DMS 273 treated with DMSO at 0.1 percent for 48 hours (cell line): ENCODE measurements at places on chromosomes 16 and 17.

- DNase-seq: no peak
Measured at GRCh38 chr16:15037003-15037402, 18.9 kb downstream of the NTAN1 start.

GRCh38 chr17:79125503-79125902 lies 50.9 kb downstream of the ENGASE start:
- no peak for DNase-seq

DNA sequence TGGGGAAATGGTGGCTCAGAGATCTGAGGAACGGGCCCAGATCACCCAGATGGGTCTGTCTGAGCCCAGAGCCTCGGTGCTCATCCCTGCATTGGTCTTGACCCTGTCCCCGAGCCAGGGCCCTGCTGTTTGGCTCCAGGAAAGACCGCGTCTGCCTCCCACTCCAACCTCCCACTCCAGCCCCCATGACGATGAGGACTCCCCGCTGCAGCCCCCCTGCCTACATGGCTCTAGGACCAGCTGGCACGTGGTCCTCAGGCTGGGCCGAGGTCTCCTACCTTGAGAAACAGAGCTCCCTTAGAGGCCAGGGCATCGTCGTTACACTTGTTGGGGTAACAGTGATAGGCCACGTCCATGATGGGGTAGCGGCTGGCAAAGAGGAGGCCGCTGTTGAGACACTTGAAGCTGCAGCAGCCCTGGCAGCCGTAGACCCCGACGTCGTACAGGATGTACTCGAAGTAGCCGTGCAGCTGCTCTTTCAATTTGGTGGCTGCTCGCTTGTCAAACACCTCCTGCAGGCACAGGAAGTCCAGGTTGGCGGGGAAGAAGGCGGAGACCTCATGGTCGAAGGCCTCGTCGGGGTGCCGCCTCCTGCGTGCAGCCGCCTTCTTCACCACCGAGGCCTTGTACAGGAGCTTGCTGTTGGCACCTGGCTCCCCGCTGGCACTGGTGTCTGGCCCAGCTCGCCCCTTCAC lies 59.9 kb downstream of the PRMT7 start:
- no peak for DNase-seq

GRCh38 chr16:54655121-54655590 lies 275.5 kb upstream of the IRX5 start:
- no peak for DNase-seq

- no peak for DNase-seq
Measured at GRCh38 chr16:72898216-72898825, 149.6 kb downstream of the ZFHX3 start.

DNA sequence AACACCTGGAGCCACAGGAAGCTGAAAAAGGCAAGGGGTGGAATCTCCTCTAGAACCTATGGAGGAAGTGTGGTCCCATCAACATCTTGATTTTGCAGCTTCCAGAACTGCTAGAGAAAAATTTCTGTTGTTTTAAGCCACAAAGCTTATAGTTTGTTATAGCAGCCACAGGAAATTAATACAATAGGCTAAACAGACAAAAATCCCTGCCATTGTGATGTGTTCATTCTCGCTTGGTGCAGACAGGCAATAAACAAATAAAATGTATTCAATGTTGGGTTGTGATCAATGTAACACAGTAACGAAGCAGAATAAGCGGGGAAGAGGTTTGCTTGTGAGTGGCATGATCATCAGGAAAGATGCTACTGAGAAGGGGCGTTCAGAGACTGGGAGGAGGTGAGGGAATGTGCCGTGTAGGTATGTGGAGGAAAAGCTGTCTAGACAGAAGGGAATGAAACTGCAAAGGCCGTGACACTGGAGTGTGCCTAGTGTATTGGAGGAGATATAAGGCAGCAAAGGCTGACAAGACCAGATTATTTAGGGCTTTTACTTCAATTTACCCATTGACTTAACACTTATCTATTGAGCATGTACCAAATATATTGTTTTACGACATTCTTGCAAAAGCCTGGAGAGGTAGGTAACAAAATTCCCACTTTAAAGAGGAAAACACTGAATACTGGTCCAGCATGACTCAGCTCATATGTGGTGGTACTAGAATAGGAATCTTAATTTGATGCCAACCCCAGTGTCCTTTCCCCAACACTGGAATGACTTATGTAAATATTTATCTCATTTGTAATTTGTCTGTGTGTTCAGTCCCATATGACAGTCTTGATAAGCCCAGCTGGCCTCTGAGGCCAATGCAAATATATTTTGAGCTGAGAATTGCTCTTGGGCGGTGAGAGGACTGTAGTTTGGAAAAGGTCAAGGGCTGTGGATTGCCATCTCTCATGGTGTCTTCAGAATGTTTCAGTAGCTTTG lies 375.9 kb downstream of the CDH13 start:
- DNase-seq: no peak

DNA sequence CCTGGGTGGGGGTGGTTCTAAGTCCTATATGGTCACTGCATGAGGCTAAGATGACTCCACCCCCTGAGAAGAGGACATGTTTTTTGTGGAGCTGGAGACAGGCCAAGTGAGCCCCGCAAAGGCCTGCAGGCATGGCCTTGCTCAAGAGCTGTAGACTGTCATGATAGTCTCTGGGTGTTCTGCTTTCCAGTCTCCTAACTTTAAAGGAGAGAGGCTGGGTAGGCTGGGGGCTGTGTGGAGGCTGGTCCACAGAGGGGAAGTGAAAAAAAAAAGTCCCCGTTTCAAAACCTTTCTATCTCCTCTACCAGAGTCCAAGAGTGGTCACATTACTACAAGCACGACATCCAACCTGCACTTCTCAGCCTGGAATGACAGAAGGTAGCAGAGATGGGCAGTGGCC lies 27.1 kb downstream of the CDRT4 start:
- no peak for DNase-seq

DNA sequence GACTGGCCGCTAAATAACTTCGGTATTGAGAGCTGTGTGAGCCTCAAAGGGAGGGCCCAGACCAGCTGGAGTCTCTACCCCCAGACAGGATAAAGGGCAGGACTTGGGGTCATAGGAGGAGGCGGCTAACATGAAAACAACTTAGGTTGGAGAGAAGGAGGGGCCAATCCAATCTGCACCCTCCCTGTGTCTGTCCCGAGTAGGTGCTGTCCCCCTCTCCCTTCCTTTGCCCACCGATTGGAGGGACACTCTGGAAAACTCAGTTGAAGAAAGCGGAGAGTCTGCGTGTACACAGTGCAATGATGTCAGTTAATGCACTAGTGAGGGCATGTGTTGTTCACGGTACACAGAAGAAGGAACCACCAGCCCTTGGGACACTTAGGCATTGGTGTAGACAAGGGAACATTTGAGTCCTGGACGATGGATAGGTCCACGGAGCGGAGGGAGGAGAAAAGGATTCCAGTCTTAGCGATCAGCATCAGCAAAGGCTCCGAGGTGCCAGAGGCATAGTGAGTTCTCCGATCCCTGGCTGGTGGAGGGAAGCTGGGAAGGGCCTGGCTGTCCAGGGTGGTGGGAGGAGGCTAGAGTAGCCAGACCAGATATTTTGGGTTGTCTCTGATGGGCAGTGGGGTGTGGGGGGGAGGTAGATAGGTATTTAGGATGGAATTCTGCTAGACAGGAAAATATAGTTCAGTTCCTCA lies 761 bp downstream of the NOL3 start:
- DNase-seq: no peak

DNA sequence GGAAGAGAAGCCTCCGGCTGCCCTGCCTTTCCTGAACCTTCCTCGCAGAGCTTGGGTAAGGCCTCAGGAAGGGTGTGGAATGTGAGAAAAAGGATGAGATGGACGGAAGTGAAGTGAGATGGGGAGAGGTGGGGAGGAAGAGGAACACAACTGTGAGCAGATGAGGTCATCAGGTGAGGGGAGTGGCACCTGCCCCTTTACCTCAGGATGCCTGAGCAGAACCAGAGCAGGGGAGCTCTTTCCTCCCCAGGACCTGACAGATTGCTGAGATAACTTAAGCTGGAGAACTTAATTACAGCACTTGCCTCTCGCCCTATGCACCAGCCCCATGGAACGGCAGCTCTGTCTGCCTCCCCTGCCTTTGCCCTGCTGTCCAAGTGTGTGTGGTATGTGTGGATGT lies 29.8 kb downstream of the TMEM132E start:
- DNase-seq: no peak

DNA sequence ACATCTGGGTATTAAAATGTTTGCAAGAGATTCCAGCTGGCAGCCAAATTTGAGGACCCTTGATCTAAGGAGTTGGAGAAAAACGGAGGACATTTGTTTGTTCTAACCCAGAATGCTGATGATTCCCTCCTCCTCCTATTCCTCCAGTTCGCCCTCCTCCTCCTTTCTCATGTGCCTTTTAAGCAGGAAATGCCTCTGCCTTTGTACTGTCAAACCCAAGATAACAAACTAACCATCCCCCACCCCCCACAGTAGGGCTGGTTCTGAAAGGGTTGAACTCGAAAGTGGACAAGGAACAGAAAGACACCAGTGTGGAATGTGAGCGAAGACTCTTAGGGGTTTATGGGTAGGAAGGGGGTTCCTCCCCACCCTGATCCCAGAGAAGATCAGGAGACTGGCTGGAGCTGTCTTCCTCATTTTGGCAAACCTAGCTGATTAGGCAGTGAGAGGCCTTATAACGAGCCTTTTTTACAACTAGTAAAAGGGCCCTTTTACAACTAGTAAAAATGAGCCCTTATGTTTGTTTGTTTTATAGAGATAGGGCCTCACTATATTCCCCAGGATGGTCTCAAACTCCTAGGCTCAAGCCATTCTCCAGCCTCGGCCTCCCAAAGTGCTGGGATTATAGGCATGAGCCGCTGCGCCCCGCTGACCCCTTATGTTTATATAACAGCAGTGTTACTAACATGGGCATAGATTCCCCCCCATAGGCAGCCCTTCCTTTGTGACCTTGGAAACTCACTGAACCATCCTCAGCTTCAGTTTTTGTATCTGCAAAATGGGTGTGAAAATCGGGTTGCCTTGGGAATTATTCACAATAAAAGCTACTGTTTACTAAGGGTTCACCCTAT lies 975 bp downstream of the CHD9 start:
- no peak for DNase-seq

GRCh38 chr17:72953621-72954020 lies 138.9 kb downstream of the SLC39A11 start:
- no peak for DNase-seq
